H9 (cell line): ENCODE measurements at places on chromosomes 1 and 21.

GRCh38 chr1:98398092-98398491 is 263.4 kb upstream of the SNX7 start:
- DNase-seq, result no peak

DNA sequence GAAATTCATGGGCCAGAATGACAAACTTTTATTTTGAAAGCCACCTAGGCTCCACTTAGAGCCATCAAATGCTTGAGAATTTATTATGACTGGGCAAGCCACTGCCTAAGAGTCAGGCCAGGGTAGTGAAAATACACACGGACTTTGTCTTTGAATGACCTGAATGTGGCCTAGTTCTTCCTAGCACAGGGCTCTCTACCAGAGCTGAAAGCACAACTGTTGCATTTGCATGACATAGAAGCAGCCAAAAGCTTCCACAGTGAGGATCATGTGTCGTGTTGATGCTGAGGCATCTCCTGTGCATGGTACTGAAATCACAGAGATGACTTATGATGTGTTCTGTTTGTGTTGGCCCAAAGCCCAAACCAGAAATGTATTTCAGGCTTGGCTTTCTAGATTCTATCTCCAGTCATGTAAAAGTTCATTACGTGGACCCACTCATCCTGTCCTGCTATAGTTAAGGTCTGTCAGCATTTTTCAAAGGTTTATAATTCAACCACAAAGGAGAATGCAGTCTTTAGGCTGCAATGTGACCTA is 164.0 kb upstream of the UBE2U start:
- DNase-seq, result peak; percentile 46

DNA sequence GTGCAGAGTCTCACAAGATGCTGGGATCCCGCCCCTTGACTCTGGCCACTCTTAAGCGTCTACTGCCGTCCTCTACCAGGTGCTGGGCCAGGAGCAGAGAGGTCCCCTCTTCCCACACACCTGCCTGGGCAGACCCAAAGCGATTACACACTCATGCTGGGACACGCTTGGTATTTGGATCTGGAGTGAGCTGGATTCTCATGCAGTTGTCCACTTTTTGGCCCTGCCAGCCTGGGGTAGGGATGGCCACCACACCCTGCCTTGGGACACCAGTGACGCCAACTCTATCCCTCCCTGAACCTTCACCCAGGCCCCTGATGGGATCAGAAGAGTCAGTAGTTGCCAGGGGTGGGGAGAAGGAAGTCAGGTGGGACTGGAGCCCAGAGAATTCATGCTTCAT is 28.6 kb downstream of the ITPKB start:
- DNase-seq, result no peak

DNA sequence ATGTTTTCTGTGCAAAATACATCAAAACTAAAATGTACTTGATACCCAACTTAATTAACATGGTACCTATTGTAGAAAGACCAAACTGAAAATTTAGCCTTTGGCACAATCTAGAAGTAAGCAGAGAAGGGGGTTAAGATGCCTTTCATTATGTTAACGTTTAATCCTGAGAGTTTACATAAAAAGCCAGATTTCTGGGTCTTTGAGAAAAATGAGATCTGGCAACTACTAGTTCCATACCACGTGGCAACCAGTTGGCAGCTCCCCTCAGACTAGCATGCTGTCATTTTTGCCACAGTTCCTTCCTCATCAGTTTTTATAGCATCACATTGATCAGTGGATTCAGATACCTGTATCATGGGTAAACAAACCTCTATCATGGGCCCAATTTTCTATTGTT is 1.5 kb downstream of the RO60 start:
- DNase-seq, result no peak

DNA sequence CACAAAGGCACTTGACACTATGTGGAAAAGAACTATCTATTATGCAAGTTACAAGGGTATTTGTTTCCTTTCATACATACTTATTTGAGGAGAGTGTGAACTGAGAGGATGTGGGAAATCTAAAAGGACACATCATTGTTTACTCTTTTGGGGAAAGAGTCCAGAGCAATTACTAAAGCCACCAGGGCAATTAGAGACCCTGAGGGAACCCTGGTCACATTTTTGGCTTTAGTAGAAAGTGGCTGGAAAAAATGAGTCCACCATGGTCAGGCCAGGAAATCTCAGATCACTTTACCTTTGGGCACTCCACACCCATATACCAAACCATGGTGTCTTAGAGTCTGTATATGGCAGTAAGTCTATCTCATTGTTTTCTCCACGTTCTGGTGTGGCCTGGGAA is 243.3 kb downstream of the HLX start:
- DNase-seq, result no peak

DNA sequence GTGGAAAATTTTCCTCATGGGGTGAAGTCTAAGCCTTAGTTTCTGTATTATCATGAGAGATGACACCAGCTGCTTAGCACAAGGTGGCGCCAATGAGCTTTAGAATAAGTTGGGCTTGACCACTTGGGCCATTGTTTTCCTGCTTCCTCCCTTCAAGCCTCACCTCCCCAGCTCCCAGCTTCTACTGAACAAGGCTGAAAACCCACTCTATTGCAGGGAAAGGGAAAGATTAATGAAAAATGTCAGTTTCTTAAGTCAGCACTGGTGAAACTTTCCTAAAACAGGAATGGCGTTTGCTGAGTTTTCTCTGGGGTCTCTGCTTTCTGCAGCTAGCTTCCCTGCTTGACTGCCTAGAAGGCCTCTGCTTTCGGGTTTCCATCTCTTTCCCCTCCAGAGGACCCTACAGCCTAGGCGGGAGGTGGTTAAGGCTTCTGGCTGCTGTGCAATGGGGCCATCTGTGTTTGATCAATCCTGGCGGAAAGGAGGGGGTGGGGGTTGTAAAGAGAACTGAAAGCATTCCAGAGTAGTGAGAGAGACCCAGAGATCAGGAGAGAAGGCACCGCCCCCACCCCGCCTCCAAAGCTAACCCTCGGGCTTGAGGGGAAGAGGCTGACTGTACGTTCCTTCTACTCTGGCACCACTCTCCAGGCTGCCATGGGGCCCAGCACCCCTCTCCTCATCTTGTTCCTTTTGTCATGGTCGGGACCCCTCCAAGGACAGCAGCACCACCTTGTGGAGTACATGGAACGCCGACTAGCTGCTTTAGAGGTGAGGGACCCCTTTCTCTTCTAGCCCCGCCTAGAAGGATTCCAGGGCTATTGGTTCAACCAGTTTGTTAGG is at the start of gene OLFML3:
Gene OLFML3 (plus strand): TSS at position 612 of the 840 bp plus-strand sequence. CDS start 43 bp downstream, at position 655.
- peak; percentile 90 for DNase-seq

GRCh38 chr1:100306735-100307313 is 40.8 kb downstream of the RTCA start:
- no peak for DNase-seq

DNA sequence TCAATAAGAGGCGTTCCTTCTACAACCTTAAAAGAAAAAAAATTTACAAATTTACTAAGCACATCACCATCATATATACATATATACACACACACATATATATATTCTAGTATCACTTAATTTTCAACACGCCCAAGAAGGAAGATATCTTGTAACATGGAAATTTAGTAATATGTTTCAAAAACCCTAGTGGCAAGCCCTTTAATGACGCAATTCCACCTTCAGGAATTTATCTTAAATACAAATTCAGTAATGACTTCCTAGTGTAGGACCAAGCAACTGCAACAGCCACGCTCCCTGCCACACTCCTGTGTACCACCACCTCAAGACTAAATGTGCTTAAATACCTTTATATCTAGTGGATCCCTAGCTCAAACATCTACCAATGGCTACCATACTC is 12.5 kb downstream of the LBR start:
- no peak for DNase-seq

- DNase-seq, result no peak
Observed at GRCh38 chr1:51549016-51549619, 30.1 kb upstream of the EPS15 start.
